ENCODE measurements at places on chromosomes 2 and 18.

DNA sequence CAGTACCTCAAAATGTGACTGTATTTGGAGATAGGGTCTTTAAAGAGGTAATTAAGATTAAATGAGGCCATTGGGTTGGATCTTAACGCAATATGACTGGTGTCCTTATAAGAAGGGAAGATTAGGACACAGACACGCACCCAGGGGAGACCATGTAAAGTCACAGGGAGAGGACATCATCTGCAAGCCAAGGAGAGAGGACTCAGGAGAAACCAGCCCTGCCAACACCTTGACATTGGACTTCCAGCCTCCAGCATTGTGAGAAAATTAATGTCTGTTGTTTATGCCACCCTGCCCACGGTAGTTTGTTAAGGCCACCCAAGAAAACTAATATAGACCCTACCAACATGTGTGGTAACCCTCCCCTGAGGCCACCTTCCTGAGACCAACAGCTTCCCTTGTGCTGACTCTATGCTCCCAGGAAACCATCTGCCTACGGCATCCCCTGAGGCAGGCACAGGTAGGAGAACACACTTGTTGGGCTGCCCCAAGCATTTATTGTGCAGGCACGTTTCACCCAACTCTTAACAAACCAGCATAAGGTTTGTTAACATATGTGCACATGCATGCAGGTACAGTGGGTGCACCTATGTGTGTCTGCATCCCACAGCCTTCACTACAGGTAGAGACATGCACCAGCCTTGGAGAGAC is 161.5 kb upstream of the AGAP1 start:
- no peak for DNase-seq

DNA sequence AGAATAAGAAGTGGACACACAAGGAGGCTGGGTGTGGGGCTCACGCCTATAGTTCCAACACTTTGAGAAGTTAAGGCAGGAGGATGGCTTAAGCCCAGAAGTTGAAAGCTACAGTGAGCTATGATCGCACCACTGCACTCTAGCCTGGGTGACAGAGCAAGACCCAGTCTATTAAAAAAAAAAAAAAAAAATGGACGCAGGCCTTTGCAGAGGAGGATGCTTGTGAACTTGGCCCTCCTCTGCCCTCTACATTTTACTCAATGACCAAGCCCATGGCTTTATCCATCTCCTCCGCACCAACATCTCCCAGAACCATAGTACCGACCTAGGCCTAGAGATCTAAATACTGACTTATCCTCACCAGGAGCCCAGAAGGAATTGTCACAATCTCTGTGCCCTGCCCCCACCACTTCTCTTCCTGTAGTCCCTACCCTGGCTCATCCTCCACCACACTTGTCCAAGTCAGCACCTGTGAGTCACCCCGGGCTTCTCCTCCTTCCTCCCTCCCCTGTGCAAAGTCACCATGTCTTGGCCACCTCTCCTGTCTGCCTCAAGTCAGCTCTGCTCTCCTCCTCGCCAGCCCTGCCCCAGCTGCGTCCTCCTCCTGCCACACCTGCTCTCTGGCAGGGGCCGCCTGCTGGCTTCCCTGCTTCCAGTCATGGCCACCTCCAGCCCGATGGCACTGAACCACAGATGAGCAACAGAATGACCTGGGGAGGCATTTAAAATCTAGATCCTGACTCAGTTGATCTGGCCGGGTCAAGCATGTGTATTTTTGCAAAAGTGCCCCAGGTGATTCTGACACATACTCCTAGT is 35.8 kb upstream of the ASPRV1 start:
- DNase-seq = peak; percentile 20

DNA sequence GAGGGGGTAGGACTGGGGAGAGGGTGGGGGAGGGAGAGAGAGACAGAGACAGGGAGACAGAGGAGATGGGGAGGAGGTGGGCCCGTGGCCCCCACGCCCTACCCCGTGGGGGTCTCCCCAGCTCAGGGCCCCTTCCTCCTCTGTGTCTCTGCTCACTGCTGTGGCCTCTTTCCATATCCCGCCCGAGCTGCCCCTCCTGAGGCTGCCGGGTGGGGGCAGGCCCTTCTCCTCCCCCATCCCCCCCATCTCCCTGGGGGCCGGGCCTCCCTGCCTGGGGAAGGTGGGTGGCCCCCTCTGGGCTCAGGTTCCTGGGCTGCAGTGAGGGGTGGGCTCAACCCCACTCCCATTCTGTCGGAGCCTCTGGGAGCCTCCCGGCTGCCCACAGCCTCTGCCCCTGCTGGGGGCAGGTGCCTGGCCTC is 332 bp upstream of the PDCD1 start:
- no peak for DNase-seq

DNA sequence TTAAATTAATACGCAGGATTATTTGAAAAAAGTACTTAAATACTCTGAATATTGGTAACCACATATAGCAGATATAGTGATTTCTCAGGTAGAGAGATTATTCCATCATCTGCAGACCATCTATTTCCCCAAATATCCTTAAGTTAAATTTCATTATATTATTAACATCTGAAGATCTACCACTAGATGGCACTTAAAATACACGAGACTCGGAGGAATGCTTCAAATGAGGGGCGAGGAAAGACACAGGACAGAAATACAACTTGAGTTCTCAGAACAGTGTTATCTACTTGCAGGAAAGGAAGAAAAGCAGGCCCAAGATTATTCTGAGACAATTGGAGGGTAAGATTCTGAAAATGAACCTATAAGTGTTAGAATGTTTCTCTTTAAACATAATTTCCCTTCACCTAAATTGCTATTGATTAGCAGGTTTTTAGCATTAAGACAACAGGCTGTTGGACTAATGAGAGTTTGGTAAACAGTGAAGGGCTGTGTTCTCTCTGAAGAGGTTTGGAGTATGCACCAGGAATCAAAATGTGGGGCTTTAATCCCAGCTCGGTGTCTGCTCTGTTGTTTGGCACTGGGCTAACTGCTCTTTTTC is 76.9 kb upstream of the GCFC2 start:
- DNase-seq = peak; percentile 74

DNA sequence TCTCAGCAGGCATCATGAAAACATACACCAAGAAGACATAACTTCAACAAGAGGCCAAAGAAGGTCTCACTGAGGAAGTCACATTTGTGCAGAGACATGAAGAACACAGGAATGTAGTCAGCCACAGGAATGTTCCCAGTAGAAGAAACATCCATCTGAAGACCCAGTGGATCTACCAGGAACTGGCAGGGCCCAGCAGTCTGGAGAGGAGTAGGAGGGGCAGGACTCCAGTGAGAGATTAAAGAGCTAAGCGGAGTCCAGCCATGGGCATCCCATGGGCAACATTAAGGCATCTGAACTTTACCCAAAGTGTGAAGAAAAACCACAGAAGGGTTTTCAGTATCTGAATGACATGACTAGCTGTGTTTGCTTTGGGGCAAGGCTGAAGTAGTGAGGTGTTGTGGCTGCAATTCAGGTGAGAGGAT is 103.1 kb downstream of the UPP2 start:
- peak; percentile 71 for DNase-seq

DNA sequence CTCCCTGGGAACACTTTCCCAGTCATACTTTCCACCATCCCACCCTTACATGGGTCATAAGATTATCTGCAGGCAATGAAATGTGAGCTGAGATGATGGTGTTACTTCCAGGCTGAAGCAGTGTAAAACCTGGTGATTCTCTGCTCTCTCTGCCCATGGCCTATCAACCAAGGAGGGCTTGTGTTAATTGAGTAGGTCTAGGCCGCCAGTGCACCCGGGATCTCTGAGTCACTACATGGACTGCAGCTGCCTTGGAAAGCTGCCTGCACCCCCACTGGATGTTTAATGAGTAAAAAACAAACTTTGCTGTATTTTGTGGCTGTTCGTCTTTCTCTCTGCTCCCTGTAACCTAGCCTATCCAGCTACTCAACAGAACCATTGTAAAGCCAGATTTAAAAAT is 451.7 kb upstream of the SMIM21 start:
- no peak for DNase-seq

DNA sequence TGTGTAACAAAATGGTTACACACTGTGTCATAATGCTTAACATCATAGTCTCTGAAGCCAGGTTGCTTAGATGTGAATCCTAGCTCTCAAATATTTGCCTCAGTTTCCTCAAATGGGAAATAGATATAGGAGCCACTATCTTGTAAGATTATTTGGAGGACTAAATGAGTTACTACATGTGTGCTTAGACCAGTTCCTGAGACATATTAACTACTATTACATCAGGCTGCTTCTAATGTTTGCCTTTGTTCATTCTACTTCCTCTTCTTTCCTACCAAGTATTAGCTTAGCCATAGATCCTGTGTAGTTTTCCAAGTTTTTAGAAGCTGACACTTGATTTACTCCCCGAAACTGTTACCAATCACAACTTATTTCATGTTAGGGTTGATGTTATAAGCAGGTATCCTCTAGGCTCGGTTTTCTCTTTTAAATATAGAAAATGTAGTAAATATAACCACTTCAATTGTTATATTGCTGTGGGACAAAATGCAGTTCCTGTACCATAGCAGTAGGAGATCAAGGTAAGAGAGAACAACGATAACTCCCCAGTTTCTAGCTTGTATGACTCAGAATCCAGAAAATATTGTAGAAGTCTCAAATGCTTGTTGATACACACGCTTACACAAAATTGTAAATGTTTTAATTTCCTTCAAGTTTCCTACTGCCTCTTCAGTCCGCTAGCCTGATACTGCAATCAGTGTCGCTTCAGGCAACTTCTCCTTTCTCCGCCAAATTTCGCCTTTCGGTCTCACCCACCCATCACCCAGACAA is 751 bp upstream of the DNAJC10 start:
- DNase-seq = peak; percentile 91

- no peak for DNase-seq
These were observed 91.3 kb downstream of the MEIS1 start for GRCh38 chr2:66526180-66526579.
